Activated T-helper 1 cell treated with anti-CD3 and anti-CD28 coated beads, Interleukin-2, amount 50 U/mL, for 16 hours (primary cell): ENCODE measurements at places on chromosomes 1 and 21.

DNA sequence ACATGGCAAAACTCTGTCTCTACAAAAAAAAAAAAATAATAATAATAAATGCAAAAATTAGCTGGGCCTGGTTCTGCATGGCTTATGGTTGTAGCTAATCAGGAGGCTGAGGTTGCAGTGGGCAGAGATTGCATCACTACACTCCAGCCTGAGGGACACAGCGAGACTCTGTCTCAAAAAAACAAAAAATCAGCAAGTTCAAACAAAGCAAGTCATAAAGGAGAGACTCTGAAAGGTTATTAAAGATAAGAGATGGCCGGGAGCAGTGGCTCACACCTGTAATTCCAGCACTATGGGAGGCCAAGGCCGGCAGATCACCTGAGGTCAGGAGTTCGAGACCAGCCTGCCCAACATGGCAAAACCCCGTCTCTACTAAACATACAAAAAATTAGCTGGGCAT is 28.8 kb downstream of the COP1 start:
- DNase-seq = no peak

DNA sequence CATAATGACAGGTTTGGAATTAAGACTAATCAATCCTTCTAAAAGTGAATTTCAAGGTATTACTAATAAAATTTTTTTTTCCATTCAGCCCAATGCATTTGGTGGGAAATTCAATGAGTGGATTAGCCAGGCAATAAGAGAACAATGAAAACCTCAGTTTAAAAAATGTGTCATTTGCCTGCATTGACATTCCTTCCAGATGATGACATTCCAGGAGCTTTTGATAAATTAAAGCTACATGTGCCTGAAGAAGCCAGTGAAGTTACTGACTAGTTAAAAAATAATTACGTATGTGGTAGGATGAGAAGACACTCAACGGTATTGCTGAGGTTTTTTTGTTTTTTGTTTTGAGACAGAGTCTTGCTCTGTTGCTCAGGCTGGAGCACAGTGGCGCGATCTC is 37.9 kb upstream of the RC3H1 start:
- no peak for DNase-seq

GRCh38 chr1:167663002-167663772 is 33.2 kb downstream of the RCSD1 start:
- DNase-seq = no peak

GRCh38 chr1:231272880-231273279 is 31.9 kb downstream of the GNPAT start:
- DNase-seq = no peak

DNA sequence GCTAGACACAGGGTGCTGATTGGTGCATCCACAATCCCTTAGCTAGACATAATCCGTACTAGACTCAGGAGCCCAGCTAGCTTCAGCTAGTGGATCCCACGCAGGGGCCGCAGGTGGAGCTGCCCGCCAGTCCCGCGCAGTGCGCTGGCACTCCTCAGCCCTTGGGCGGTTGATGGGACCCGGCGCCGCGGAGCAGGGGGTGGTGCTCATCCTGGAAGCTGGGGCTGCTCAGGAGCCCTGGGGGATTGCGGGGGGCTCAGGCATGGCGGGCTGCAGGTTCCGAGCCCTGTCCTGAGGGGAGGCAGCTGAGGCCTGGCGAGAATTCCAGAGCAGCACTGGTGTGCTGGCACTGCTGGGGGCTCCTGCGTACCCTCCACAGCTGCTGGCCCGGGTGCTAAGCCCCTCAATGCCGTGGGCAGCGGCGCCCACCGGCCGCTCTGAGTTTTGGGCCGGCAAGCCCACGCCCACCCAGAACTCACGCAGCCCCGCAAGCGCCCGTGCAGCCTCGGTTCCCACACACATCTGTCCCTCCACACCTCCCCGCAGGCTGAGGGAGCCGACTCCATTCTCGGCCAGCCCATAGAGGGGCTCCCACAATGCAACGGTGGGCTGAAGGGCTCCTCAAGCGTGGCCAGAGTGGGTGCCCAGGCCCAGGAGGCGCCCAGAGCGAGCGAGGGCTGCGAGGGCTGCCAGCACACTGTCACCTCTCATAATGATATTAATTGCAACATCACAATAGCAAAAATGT is 87.4 kb downstream of the CRB1 start:
- DNase-seq = no peak

DNA sequence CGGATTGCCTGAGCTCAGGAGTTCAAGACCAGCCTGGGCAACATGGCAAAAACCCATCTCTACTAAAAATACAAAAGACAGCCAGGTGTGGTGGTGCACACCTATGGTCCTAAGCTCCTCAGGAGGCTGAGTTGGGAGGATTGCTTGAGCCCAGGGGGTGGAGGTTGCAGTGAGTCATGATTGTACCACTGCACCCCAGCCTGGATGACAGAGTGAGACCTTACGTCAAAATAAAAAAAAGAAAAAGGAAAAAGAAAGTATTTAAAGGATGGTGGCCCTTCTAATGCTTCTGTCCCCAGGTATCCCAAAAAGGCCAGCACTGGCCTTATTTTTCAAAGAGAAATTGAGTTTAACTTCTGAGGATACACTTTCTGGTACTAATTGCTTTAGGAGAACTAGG is 1.7 kb downstream of the IKBKE start:
- DNase-seq = no peak

DNA sequence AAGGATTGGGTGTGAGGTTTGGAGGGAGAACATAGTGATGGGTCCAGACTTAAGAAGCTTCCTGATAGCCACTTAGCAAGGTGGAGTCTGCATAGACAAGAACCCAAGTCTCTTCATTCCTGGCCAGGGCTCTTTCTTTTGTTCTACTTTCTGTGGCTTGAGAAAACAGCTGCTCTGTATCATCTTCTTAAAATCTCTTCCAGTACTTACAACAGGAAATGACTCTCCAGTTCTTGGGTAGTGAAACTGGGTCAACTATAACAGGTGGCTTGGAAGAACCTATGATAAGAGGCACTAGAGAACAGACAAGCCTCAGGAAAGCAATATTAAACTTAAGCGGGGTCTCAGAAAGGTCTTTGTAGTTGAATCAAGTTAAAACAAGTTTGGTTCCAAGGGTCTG is 148.1 kb upstream of the USP24 start:
- DNase-seq = no peak

DNA sequence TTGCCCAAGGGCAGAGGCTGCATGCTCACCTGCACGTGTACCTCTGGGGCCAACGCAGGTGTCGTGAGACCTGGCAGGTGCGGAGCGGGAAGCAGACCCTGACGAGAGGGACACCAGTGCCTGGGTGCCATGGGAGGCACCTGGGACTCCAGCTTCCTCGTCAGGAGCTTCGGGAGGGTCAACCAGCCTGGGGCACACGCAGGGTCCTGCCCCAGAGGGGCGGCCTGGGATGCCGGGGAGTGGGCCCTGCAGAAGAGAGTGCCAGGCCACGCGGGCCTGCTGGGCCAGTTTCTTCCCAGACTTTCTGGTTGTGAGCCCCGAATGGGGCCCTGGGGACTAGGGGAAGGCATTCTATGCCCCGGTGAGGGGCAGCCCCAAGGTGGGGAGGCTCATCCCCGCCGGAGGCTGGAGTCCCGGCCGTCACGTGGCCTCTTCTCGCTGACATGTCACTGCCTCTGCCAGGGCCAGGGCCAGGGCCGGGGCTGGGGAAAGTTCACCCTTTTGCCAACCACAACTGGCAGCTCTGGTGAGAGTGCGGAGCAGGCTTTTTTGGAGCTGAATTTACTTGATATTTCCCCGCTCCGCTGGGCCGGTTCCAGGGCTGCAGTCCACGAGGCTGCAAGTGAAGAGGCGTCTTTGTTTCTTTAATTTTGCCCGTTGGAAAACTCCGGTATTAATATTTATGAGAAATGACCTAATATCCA is 38.5 kb upstream of the ACTRT2 start:
- DNase-seq = no peak

DNA sequence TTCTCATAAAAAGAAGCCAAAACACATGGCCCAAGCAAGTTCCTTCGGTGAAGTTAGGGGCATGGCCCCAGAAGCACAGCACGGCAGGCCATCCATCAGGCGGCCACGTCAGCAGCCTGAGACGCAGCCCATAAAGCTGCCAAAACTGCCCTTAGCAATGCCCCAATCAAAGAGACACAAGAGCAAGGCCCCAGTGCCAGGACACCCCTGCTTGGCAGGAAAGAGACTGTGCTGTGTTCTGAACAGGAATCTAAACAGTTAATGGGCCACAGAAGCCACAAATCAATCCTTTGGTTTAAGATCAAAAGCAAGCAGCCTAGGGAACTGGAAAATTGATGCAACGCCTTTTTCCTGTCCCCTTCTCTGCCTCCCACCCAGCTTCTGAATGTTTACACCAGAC is 497.0 kb upstream of the USP24 start:
- no peak for DNase-seq

- DNase-seq = no peak
These were observed 78.4 kb upstream of the S1PR1 start for GRCh38 chr1:101158424-101158823.

DNA sequence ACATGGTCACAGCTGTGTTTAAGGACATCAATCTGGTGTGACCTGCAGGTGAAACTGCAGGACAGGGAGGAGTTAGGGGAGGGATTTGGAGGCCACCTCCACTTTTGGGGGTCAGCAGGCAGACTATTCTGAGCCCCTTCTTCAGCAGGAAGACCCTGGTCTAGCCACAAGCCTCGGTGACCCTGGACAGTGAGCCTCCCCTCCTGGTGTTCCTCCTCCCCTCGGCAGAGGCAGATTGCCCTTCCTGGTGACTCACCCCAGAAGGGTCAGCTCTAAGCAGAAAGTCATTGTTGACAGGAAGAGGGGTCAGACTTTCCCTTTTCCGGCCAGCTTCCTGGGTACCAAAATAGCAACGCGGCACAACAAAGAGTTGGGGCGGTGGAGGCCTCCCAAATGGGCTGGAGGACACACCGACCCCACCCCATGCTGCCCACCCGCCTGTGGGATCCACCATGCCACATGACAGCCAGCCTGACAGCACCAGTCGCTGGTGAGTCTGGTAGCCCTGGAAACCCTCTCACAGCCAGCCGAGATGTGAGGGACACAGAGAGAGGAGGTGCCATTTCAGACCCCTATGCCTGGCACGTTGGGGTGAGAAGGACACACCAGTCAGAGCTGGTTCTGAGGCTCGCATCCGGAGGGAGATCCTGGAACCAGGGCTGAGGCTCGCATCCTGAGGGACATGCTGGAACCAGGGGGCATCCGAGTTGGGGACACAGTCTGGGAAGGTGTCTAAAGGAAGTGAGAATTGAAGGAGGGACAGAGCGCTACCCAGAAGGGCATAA is 14.7 kb upstream of the CSF1 start:
- DNase-seq = no peak

DNA sequence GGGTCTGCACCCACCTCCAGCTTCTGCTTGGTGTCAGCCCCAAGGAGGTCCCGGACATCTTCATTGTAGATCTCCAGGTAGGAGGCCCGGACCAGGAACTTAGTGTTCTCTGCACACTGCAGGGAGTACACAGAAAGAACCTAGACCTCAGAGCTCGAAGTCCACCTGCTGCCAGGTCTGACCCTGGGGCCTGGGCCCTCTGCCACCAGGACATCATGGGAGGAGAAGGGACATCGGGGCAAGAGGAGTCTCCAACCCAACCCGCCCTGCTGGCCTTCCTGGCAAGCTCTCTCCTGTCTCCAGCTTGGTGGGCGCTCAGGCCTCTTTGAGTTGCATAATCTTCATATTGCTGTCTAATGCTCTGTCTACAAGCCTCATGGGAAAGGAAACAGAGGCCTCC is 4.4 kb downstream of the KIF17 start:
- no peak for DNase-seq

GRCh38 chr1:86965012-86965826 is 50.8 kb downstream of the HS2ST1 start:
- DNase-seq = no peak

DNA sequence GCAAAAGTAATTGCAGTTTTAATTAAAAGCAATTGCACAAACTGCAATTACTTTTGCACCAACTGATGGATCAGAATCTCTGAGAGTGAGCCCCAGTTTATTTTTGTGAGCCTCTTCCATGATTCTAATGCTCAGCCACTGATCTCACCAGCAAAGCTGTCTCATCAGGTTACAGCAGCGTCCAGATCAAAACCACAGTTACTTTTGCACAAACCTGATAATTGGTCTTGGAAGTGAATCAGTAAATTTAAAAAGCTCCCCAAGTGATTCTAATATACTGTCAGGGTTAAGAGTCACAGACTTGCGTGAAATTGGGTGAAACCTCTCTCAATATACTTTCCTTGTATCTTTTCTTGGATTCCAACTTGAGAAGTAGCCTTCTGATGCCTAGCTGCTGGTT is 13.5 kb upstream of the CR2 start:
- DNase-seq = no peak

DNA sequence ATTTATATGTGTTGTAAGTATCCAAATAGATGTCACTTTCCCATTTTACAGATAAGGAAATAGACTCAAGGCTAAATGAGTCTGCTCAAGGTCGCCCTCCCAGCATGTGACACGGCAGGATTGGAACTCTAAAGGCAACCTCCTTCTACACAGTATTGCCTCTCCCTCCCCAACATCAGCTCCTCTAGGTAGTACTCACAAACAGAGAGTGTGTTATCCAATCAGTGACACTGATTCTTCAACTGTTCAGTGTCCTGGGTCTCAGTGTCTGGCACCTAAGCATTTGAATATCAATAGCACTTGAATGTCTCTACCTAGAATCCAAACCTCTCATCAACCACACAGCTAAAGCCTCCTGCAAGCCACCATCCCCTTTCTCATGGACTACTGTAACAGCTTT is 87.1 kb downstream of the DAB1 start:
- no peak for DNase-seq

DNA sequence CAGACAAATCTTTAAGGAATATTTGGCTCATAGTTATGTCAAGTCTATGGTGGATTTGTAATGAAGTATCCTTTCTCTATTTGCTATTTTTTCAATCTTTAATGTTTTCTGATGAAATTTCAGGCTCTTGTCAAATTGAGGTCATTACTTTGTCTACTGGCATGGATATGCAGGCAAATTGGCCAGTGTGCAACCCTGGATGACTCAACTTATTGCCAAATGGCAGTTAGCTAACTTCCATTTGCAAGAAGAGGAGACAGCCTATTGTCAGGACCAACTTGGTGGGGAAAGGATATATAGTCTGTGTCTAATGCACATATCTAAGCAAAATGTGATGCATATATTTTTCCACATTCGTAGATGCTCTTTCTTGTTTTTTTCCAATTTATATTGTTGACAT is 530.5 kb downstream of the PTBP2 start:
- no peak for DNase-seq

DNA sequence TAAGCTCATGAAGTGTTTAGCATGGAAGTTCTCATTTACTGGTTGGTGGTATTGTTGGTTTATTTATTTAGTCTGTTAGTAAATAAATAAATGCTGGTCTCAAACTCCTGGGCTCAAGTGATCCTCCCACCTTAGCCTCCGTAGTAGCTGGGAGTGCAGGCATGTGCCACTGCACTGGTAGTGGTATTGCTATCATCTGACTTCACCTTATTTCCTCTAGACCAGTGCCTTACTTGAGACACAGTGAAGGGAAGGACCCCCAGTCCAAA is 1.4 kb upstream of the SLC2A1 start:
- DNase-seq = no peak

- no peak for DNase-seq
These were observed 51.5 kb downstream of the CTH start for GRCh38 chr1:70462611-70463010.
